Stimulated activated CD4-positive, alpha-beta T cell treated with anti-CD3 and anti-CD28 coated beads, Interleukin-1b, Interleukin-23, amount 100 ng/mL, for 1 hour (primary cell): ENCODE measurements at places on chromosomes 12 and 14.

DNA sequence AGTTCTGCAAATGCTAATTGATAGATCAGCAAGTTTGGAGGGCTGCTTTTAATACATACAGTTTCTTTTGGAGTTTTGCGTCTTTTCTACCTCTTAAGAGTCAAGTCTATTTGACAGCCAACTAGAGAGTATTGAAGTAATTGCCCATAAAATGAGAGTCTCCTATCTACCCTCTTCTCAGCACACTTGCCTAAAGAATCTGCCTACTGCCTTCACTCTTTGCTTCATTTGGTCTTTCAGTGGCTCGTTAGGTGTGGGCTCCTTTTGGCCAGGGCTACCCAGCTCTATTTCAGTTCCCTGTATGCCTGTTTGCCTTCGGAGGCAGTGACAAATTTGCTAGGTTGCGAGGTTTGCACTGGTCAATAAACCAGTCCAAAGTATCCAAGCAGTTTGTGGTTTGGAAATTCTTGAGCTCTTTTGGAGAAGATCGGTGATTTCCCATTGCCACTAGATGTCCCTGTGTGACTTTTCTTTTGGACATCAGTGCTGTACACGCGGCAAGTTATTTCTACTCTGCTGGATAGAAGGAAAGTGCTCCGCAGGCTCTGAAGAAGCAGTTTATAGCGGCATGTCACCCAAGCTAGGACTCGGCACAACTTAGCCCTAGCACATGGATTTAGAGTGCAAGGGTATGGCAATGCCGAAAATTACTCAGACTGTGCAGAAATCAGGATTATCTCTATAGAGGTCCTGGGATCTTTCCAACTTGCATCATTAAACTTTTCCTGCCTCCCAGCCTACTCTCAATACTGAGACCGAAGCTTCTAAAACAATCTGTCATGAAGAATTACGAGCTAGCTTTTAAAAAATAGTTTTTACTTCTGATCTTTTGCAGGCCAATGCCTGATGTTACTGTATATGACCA lies 38.6 kb downstream of the MGST1 start:
- DNase-seq, result no peak

DNA sequence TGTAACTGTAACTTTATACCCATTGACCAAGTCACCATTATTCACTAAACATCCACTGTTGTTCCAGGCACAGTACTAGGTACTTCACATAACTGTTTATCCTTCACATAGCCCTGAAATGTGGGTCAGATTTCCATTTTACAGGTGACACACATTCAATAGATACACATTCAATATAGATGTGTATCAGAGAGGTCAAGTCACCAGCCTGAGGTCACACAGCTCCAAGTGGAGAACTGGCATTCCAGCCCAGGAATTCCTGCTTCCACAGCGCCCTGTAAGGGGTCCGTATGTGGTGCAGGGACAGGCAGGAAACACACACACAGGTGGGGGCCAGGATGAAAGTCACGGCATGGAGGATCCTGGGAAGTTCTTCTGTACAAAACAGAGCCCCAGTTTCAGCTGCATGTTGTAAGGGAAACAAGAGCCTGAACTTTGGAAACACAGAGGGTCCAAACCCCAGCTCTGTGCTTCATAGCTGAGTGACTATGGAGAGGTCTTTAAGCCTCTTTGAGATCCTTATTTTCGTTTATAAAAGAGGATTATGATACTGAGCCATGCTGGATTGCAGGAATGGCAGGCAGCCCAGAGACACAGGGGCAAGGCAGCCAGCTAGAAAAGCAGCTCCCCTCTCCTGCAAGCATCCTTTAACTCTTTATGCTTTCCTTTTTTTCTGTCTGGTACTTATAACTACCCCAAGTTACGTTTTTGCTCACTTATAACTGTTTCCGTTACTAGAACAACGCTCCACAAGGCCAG lies 50.3 kb upstream of the DICER1 start:
- no peak for DNase-seq

DNA sequence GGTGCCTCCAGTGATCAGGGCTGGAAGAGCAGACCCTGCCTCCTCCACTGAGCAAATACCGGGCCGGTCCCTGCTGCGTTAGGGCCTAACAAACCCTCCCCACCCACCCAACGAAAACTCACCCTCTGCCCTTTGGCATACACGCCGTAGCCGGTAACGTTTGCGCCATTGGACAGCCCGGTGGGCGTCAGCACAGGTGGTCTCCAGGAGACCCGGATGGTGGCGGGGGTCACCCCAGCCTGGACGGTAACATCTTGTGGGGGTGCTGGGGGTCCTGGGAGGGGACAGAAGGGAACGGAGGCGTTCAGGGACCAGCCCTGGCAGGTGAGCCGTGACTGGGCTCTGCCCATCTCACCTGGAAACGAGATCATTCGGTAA lies 100.5 kb downstream of the PIWIL1 start:
- no peak for DNase-seq

DNA sequence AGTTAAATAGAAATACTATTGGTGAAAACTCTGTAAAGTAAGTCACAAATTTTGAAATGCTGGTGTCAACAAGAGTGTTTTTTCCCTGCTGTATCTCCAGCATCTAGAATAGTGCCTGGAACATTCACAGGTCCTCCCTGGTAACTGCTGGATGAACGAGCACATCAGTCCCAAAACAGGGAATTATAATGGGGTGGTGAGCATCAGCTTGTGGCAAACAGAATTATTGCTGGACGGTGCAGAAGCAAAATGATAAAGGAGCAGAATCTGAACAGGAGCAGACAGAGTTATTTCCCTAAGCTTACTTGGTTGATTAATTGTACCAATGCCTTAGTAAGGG lies 129.9 kb downstream of the GRIP1 start:
- no peak for DNase-seq

- no peak for DNase-seq
Measured at GRCh38 chr14:100950024-100950423, 46.5 kb upstream of the RTL1 start.

GRCh38 chr14:22753586-22753985 lies 12.9 kb upstream of the OXA1L start:
- no peak for DNase-seq

GRCh38 chr12:27105746-27106536 lies 23.6 kb upstream of the C12orf71 start:
- no peak for DNase-seq
